ENCODE measurements at places on chromosomes 12 and 14. TPM values are rescaled to one million over a fixed set of nuclear protein-coding genes. Genes with fewer than 3 reads are reported as not detected.

EIF2S3B gene
- 0.45 TPM for total RNA-seq

CIROP gene
- total RNA-seq = 0.18 TPM

PMEL gene
- 2.0 TPM for total RNA-seq

BDKRB2 gene
- total RNA-seq = 12.2 TPM

SLC2A14 gene
- total RNA-seq = 3.1 TPM

All from aorta (tissue), 5 donors.